ENCODE measurements at places on chromosomes 12 and 14.
A peak's percentile ranks its signal among the peaks of the same experiment; 100 is the strongest.

GRCh38 chr12:114998750-114999128 lies 314.8 kb upstream of the TBX3 start:
- DNase-seq: no peak

DNA sequence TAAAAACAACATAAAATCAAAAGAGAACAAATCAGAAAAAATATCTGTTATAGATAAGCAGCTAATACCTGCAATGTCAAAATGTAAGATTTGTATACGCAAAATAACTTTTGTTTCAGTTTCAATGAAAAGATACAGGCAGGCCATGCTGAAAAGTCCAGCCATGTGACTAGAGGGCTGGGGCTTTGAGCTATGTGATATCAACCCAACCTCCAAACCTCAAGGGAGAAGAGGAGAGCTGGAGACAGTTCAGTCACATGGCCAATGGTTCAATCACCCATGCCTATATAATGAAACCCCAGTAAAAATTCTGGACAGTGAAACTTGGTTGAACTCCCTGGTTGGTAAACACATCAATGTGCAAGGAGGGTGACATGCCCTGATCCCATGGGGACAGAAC lies 5.3 kb downstream of the COX16 start:
- DNase-seq: no peak

- DNase-seq: no peak
Observed at GRCh38 chr12:51975196-51975595, 23.7 kb downstream of the ACVR1B start.

DNA sequence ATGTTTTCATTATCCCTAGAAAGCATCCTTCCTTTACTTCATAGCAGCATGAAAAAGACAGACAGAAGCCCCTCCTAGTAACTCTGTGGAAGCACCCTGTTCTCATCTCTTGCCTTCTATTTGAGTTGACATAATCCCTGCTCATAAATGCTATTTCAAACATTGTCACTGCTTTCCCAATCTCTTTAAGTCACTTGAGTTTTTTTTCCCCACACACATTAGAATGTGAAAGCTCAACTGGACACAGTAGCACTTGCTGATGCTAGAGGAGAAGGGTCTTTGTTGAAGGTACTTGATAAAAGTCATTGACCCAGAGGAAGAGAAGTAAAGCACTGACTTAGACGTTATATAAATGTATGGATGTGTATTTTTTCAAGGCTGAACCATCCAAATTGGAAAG lies 3.0 kb downstream of the E2F7 start:
- no peak for DNase-seq

DNA sequence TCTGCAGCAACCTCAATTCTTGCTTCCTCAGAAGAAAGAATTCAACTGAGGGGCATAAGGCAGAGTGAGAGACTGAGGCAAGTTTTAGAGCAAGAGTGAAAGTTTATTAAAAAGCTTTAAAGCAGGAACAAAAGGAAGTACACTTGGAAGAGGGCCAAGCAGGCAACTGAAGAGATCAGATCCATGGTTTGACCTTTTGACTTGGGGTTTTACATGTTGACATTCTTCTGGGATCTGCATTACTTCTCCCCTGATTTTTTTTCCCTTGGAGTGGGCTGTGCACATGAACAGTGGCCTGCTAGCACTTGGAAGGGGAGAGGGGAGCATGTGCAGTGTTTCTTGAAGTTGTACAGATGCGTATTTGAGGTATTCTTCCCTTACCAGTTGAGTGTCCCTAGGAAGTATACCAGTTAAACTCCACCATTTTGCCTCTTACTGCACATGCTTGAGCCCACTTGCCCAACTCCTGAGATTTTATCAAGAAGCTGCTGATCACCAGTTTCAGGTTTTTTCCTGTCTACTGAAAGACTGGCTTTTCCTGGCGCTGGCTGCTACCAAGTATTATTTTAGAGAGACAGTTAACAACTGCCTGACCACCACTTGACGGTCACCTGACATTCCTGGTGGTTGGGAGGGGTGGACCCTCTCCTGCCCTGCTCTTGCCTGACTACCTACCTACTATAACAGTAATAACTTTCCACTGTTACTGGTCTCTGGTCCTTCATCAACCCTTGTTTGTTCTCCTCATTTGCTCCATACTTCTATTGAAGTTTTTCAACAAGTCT lies 26.0 kb upstream of the TMTC2 start:
- no peak for DNase-seq

GRCh38 chr12:118467641-118468305 lies 91.4 kb downstream of the SUDS3 start:
- no peak for DNase-seq

DNA sequence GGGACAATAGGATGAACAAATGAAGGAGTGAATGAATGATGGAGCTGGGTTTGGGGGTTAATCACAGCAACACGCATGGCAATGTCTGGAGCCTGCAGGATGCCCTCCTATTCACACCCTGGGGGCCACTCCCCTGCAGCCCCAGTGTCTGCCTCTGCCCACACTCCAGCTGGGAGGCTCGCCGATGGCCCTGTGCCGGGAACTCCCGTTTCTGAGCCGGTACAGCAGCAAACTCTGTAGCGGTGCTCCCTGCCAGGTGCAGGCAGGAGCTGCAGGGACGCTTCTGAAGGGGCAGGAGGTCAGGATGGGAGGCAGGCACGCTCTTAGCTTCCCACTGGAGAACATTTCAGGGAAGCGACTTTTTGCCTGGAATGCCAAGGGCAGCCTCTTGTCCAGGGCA lies 55.4 kb upstream of the NCOR2 start:
- DNase-seq: no peak

DNA sequence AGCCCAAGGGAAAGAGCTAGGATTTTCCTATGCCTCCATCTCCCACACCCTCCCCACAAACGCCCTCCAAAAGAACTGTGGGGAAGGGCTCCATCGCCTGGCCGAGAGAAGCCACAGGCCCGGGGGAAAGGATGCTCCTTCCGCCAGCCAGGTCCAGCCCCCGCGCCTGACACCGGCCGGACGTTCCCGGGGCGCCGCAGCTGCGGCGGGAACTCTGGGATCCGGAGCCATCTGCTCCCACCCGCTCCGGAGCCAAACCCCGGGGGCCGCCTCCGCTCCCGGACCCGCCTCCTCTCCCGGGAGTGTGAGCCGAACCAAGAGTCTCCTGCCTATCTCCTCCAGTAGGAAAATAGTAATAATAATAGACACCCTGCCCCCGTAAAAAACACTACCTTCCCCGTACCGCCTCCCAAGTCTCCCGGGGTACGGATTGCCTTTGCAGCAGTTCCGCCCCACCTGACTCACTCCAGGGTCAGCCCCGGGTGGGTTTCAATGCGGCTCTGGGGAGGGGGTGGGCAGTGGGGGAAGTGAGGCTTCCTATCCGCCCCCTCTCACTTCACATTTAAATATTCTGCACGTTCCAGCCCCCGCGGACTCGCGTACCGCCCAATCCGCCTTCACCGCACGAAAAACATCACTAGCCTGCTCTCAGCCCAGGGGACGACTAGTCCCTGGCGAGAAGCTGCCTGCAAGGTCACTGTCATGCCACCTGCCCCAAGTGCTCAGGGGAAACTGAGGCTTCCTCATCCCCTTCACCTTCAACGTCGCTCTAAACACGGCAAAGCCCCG lies 2.4 kb downstream of the AGAP2 start:
- DNase-seq: no peak

DNA sequence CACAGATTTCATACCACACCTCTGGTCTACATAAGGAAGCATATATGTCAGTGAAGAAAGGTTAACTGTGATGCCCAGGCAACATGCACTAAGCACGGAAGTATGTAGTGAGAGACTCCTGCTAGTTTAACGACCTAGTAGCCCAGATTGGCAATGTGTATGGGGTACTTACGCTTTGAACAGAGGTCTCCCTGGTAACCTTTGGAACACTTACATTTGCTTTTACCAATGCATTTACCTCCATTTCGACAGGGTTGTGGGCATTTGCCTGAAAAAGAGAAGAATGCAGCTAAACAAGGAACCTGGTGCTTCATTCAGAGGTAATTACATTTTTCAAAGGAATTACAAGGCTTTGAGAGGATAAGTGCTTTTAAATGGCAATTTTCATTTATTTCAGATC lies 65.2 kb downstream of the WIF1 start:
- DNase-seq: no peak

DNA sequence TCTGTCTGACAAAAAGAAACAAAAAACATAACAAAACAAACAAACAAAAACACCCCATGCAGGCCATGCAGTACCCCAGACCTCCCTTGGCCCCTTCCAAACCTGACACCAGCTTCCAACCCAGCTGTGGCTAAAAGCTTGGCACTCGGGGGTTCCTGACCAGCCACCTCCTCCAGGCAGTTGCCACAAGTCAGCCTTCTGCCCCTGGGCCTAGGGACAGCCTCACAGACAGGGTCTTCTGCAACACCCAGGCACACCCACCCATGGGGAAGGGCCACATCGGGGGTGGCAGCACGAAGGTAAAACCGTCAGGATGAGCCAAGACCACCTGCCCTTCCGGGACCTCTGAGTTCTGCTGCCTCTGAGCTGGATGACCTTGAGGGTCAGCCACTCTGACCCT lies 10.7 kb upstream of the TMEM119 start:
- no peak for DNase-seq

GRCh38 chr14:63468294-63468693 lies 74.9 kb downstream of the PPP2R5E start:
- DNase-seq: no peak

DNA sequence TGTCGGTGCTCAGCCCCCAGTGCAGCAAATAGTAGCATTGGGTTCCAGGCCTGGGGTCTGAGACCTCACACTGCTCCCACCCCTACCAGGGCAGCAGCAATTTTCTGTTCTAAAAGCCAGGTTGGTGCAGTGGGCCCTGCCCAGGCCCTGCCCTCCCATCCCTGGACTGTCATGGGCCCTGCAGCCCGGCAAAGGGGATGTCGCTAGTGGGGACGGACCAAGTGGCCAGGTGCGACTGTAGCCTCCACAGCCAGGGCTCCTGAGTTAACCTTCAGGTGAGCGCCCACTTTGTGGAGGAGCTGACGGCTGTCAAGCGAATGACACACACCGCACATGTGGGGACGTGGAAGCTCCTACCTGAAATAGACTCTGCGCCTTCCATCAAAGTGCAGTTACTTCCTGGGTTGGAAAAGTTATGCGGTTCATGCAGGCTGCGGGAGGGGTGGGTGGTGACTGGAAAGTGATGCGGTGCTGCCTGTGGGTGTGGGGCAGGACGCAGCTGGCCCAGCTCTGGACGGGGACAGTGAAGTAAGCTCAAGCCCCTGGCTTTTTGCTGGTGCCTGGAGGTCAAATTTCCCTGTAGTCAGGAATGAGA lies 1.5 kb downstream of the INF2 start:
- DNase-seq: no peak

GRCh38 chr12:24200010-24200409 lies 250.5 kb upstream of the SOX5 start:
- no peak for DNase-seq

DNA sequence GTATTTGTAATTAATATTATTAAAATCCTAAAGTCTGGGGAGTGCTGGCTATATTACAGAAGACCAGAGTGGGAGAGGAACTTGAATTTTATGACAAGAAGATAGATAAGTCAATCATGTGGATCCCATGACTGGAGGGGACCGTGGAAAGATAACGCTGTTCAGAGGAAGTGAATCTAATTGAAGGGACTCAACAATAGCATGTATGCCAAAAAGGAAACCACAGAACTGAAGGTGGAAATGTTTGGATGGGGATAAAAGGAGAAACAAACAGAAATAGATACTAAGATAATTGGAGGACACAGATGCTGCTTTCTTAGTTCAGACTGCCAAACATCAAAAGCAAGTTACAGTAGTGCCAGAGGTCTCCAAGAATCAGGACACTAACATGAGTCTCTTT lies 21.1 kb downstream of the OR6J1 start:
- DNase-seq: no peak

GRCh38 chr12:103313894-103314293 lies 181.9 kb downstream of the C12orf42 start:
- DNase-seq: no peak

- no peak for DNase-seq
Observed at GRCh38 chr12:14514154-14514842, 53.4 kb downstream of the PLBD1 start.

- DNase-seq: no peak
Observed at GRCh38 chr12:82357845-82358199, 365 bp downstream of the CCDC59 start.

GRCh38 chr12:69932154-69932553 lies 107.1 kb downstream of the MYRFL start:
- DNase-seq: no peak

- DNase-seq: no peak
Observed at GRCh38 chr12:59500335-59500734, 95.5 kb upstream of the SLC16A7 start.

DNA sequence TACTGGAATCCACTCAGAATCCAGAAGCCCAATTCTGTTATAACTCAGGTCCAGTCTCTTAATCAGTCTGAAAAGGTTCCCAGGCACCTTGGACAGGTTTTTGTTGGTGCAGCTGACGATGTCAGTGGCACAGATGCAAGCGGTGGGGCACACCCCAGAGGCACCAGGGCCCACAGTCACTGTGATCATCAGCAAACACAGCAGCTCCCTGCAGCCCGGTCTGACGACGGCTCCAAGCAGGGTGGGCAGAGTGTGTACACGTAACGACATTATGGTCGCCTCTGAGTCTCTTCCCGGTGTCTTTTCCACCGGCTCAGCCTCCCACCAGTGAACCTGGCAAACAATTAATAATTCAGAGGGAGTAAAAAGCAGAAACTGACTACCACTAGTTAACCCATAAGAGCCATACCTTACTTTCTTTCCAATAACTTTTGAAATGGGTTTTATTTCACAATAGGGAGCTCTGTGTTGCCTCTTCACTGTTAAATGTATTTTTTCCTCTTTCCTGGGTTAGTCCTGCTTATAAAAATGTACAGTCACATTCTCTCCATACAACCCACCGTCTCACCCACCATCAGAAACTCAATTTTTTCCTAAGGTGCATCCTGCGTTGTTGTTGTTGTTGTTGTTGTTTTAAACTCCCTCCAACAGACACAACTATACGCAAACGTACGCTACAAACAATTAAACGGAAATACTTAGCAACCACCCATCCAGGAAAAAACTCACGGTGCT lies 521 bp upstream of the PCED1B start:
- peak; percentile 66 for DNase-seq

DNA sequence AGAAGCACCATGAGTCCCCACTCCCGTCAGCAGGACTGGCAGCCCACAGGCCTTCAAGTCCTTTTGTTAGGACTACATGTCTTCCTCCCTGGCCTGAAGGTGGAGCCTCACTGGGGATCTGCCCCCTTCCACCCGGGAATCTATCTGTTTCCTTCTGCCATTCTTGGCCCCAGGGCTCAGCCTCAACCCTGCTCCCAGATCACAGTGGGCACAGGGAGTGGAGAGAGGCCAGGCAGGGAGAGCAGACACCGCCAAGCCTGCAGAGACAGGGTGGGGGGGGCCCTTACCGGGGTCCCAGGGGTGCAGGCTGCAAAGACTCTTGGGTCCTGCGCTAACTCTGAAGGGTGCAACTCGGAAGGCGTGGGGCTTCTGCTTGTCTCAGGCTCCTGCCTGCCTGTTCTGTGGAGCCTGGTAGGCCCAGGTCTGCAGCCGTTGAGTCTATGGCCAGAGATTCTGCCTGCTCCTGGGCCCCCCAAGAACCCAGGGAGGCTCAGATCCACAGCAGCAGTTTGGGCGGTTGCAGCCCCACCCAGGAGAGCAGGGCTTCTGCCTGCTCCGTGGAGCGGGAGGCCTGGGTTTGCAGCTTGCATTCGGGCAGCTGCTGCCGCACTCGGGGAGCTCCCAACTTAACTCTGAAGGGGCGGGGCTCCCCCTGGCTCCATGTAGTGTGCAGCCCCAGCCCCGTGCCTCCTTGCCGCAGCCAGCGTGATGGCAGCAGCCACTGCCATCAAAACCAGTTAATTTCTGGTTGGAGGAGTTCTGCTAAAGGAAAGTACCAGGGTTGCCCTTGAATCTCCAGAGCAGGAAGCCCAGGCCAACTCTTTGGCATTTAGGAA lies 21.7 kb upstream of the PLBD1 start:
- no peak for DNase-seq

GRCh38 chr12:89333564-89334252 lies 18.6 kb downstream of the DUSP6 start:
- peak; percentile 36 for DNase-seq

Data from stimulated activated CD8-positive, alpha-beta memory T cell treated with anti-CD3 and anti-CD28 coated beads, Interleukin-4, amount 100 ng/mL, for 48 hours (primary cell).